HAP-1 (cell line): ENCODE measurements at places on chromosomes 7 and 10.

GRCh38 chr7:2736411-2736914 lies 48.5 kb downstream of the AMZ1 start:
- DNase-seq = no peak

DNA sequence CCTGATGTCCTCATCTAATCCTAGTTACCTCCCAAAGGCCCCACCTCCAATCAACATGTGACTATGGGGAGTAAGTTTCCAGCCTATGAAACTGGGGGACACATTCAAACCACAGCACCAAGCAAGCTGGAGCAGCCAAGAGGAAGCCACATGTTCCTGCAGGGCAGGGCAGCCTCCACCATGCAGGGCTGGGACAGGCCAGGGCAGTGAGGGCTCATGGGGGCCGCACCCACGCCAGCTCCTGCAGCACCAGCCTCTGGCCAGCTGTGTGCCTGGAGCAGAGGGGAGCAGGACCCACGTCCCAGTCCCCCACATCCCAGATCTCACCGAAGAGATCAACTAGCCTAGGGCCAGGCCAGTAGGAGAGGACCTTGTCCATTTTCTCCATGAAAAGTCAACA lies 85.9 kb upstream of the INSIG1 start:
- no peak for DNase-seq

DNA sequence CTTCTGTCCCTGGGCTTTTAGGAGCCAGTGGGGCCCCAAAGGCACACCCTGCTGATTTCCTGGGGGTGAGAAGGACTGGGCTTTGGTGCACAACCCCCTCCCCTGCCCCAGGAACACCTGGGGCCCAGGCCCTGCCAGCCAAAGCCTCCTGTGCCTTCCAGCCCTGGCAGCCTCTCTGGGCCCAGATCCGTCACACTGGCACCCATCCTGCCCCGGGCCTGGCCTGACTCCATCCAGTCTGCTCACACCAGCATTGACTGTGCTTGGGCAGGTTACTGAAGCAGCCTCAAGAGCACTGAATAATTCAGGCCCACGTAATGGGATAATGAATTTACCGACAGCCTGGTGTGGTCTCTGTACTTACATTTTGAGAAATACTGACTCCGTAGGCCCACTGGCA lies 12.0 kb upstream of the COMTD1 start:
- no peak for DNase-seq

DNA sequence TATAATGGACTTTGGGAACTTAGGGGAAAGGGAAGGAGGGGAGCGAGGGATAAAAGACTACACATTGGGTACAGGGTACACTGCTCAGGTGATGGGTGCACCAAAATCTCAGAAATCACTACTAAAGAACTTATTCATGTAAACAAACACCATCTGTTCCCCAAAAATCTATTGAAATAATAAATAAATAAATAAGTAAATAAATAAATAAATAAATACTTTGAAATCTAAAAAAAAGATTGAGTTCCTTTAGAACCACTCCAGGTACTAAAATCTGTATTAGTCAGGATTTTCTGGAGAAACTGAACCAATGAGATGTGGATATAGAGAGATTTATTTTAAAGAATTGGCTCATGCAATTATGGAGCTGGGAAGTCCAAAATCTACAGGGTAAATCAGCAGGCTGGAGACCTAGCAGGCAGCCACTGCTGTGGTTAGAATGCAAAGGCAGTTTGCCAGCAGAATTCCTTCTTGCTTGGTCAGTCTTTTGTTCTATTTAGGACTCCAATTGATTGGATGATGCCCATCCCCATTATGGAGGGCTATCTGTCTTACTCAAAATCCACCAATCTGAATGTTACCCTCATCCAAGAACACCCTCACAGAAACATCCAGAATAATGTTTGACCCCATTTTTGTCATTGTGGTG lies 8.9 kb downstream of the IGFBP1 start:
- DNase-seq = no peak

DNA sequence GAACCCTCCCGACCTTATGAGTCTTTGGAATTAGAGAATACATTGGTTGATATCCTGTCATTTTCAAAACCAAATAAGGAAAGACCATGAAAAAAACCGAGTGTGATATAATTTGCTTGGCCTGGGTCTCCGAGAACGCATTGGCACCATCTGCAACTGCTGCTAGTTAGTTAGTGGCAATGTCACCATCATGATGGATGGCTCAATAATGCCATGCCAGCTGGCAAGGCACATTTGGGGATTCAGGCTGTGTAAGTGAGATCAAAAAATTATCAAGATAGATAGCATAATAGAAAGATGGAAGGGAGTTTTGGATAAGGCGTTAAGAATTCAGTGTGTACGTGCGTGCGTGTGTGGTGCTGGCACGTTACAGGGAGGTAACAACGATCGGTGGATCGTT lies 134.7 kb upstream of the TCERG1L start:
- no peak for DNase-seq

- DNase-seq = no peak
Observed at GRCh38 chr10:43945094-43945730, 296.5 kb upstream of the ZNF32 start.

GRCh38 chr7:17497549-17498167 lies 199.2 kb downstream of the AHR start:
- no peak for DNase-seq

- no peak for DNase-seq
Observed at GRCh38 chr7:87341441-87341840, 4.0 kb upstream of the CROT start.

- DNase-seq = no peak
Observed at GRCh38 chr10:70493660-70494234, 15.2 kb downstream of the PALD1 start.

DNA sequence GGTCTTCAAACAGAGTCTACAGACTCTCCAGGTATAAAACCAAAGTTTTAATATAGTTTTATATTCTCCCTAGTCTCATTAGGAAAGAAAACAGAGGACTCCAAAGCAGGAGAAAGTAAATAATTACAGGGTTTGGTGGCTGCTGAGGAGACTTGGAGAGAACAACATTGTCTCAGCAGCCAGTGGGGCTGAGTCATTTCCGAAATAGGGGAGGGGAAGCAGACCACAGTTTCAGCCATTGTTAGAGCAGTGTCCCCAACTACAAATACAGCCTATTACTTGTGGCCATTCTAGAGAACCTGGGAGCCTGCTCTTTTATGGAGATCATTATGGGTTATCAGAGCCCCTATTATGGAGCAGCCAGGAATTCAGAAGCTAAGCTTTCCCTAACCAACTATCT lies 44.2 kb upstream of the A1CF start:
- no peak for DNase-seq

- no peak for DNase-seq
Observed at GRCh38 chr10:70315815-70316214, 32.0 kb upstream of the NPFFR1 start.

DNA sequence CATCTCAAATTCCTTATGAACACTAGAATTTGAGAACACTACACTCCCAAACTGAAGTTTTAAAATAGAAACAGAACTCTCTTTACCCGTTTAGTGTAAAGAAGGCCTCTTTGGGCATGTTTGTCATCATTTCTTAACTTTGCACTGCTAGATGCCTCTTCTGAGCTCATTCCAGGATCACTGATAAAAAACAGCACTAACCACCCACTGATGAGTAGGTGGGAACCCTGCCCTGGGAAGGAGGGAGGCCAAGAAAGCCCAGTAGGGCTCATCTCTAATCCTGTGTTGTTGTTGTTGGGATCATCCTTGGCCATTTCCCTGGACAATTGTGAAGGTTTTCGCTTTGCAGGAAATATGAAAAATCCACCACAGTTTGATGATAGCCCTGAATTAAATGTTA lies 68.2 kb downstream of the CUBN start:
- no peak for DNase-seq

GRCh38 chr10:81909453-81909852 lies 34.5 kb downstream of the NRG3 start:
- no peak for DNase-seq

GRCh38 chr7:50423860-50424259 lies 26.3 kb downstream of the FIGNL1 start:
- no peak for DNase-seq

GRCh38 chr7:45408409-45408737 lies 165.8 kb upstream of the ADCY1 start:
- no peak for DNase-seq

- DNase-seq = no peak
Observed at GRCh38 chr7:157388301-157388700, 51.5 kb downstream of the DNAJB6 start.
